Stimulated activated CD4-positive, alpha-beta T cell treated with anti-CD3 and anti-CD28 coated beads, TNF-alpha, amount 100 ng/mL, for 1 hour (primary cell): ENCODE measurements at places on chromosomes 3 and 15.

- no peak for DNase-seq
These were observed 65.6 kb downstream of the ZBTB20 start for GRCh38 chr3:115081444-115081843.

GRCh38 chr3:172803489-172803888 lies 53.0 kb downstream of the ECT2 start:
- DNase-seq = no peak

DNA sequence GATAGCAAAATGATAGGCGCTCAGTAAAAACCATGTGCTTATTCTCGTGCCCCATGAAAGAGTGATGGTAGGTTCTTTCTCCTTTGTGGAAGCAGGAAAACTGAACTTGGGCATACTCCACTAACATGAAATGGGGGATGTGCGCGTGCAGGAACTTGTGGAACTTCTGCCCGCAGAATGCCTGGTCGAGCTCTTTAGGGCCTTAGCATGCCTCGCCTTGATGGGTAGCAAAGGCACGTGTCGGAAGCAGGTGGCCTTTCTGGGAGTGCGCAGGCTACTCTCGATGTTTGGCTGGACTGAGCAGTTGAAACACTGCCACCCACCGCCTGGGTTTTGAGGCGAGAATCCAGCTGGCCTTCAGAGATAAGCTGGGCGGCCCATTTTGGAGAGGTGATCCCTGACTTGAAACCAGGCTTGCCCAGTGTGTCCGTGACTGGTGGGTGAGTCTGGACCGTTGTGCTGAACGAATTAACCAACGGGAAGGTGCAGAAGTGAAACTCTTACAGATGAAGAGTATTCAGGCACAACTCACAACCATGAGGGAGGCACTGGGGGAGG lies 842 bp downstream of the PCCB start:
- DNase-seq = peak; percentile 9

- DNase-seq = no peak
These were observed 3.0 kb downstream of the MEIS2 start for GRCh38 chr15:37097144-37097919.

DNA sequence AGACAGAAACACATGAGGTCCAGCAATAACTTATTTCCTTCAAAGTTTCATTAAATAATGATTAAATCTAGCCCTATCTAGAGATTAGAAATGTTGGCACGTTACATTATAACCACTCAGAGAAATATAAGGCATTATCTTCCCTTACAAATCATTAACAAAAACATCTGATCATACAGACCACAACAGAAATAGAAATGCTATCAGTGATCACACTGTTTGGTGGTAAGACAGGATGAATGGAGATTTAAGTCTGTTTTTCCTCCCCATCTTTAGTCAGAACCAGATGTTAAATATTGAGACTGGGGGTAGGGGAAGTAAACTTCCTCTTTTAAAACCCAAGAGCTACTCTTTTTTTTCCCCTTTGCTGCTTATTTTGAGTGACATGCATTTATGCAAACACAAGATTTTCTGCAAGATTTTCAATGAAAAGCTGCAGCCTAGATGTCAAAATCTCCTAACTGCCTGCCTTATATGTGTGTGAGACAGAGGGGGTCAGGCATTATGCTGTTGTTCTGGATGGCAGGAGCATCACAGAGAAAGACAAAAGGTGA lies 70.4 kb downstream of the CBLB start:
- DNase-seq = no peak

- no peak for DNase-seq
These were observed 16.1 kb downstream of the POU1F1 start for GRCh38 chr3:87260270-87260669.

DNA sequence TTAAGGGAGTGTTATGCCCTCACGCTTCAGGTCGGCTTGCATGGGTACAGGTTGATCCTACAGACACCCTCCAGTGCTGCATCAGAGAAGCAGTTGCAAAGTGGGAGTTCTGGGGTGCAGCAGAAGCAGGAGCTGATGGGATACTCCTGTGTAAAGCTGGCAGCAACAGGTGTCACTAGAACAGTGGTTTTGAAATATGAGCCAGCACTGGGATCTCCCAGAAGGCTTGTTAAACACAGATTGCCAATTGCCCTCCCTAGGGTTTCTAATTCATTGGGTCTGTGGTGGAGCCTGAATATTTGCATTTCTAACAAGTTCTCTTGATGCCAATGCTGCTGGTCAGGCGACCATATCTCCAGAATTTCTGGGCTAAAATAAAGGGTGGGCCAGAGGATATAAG lies 350.4 kb downstream of the CLSTN2 start:
- DNase-seq = no peak

GRCh38 chr15:38842226-38842625 lies 277.6 kb upstream of the RASGRP1 start:
- no peak for DNase-seq

DNA sequence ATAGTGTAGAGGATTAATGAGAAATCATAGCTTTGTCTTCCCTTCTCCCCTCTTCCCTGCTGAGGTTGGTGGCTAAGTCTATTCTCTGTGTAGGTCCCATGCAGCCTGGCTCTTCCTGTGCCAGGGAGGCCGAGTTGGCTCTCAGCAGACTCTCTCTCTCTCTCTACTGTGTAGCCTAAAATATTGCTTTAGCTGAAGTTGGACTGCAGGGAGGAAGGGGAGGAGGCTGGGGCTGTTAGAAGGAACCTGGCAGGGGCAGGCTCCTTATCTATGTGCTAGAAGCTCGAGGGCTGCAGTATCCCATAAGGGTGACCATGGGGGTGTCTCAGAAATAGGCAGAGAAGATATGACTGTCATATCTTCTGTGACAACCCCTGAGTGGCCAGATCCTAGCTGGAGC lies 160.8 kb downstream of the EPHB1 start:
- DNase-seq = no peak

- no peak for DNase-seq
These were observed 240.8 kb upstream of the CNTN6 start for GRCh38 chr3:852033-852432.

GRCh38 chr3:191361456-191361855 lies 31.1 kb upstream of the UTS2B start:
- DNase-seq = no peak

DNA sequence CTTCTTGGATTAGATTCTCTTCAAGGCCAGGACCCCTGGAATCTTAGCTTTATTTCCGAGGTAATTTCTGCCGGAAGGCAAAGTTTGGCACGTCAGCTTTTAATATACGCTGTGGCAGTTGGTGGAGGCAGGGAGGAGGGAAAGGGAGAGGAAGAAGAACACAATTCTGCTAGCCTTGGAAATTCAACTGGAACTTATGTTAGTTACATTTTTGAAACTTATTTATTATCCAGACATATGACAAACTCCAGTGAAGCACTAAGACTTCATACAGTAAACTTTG lies 100.1 kb upstream of the TSC22D2 start:
- DNase-seq = no peak

GRCh38 chr3:115100806-115101205 lies 46.3 kb downstream of the ZBTB20 start:
- no peak for DNase-seq

DNA sequence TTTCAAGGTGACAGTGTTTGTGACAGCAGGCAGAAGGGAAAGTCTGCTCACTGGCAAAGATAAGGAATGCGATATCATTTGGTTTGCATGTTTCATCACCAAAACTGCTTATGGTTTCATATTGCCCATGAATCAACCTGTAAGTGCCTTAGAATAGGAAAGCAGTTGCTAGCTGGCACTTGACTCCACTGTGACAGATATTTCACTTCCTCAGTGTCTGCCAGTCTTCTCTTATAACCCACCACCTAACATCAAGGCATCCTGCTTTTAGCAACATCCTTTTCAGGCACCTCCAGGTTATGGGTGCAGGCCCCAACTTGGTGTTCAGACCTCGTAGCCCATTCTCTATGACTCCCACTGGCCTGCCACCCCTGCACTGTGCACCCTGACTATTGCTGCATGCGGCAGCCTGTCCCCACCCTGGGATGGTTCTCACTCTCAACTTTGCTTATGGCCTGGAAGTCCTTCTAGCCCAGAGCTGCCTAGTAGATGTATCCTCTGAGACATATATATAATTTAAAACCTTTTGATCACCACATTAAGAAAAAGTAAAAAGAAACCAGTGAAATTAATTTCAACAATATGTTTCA lies 154.4 kb upstream of the RARB start:
- DNase-seq = no peak

DNA sequence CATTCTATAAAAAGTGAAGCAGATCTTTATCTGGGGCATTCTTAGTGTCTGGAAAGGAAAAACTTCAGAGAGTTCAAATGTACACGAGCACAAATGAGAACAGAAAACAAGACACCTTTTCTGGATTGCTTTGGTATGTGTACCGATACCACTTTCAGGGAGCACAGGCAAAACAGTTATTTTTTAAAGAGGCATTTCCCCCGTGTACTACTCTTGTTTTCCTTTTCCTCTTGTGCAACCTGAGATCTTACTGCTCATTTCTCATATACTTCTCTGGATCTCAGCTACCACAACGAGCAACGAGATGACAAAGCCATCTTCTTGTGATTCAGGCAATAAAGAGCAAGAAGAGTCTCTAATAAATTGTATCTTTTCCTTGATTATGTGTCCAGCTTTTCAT lies 463.6 kb downstream of the SHQ1 start:
- DNase-seq = no peak

- no peak for DNase-seq
These were observed 347.7 kb upstream of the SATB1 start for GRCh38 chr3:18772699-18773305.

GRCh38 chr15:58590236-58590635 lies 158.4 kb downstream of the LIPC start:
- DNase-seq = no peak

DNA sequence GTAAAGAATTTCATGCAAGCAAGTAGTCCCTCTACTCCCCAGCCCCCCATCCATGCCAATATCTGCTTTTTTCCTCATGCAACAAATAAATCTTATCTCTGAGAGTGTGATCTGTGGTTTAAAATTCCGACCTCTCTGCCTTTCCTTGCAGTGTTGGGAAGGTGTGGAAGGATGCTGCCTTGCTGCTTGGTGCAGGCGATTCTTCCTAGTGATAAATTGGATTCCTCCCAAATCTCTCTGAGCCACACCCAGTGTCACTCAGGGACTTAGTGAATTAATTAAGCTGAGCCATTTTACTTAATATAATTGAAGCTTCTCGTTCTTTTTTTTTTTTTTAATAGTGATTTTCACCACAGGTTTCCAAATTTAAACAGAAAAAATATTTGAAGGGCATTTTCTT lies 3.4 kb downstream of the GAP43 start:
- no peak for DNase-seq

DNA sequence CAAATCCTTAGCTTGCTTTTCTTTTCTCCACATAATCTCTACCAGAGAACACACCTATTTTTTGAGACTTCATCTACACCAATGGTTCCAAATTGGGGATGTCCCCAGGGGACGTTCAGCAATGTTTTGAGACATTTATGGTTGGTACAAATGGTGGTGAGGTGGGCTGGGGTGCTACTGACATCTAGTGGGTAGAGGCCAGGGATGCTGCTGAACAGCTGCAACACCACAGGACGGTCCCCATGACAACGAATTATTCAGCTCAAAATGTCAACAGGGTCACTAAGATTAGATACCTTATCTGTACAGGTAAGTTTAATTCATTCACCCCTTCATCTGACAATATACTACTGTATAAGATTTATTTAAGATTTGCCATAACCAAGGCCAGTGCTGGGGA lies 14.4 kb downstream of the GK5 start:
- no peak for DNase-seq

- no peak for DNase-seq
These were observed 638 bp downstream of the WDR5B start for GRCh38 chr3:122415104-122415744.

DNA sequence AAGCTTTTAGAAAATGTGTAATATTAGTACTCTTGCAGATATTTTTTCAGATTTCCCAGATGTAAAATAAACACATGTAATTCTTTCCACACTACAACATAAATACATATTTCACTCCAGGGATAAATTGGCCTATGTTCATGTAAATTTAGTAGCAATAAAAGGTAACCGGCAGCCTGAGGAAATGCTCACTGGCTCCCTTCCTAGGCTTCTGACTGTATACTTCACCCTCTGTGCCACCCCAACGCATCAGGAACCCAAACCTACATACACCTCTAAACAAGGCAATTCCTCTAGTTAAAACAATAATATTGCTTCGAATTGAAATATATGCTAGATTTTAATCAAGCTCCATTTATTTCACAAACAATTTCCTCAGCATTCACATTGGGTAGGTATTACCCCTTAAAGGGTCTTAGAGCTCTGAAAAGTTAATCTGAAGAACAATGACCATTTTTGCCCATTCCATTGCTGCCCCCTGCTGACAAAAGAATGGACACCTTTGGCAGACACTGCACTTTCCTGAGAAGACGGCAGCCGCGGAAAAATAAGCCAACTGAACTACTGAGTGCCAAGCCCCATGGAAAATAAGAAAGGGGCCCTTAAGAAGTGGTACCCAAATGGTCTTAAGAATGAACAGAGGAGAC lies 212.5 kb downstream of the OSBPL10 start:
- DNase-seq = no peak

DNA sequence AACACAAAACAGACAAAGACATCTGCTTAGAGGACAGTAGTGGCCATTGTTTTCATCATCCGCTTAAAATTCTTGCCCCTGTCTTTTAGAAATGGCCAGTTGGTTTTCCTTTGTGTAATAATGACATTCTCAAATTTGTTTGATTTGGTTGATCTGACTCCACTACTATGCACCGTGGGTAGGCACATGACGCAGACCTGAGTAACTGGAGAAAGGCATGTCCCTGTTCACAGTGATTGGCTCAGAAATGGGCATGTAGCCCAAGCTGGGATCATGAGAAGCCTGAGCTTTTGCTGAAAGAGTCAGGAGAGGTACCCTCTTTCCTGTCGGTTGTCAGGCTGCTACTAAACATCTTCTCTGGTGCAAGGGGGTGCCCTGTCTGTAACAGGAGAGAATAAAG lies 36.6 kb upstream of the MAGI1 start:
- no peak for DNase-seq

- no peak for DNase-seq
These were observed 59.8 kb upstream of the FGD5 start for GRCh38 chr3:14758959-14759358.
